ENCODE measurements at places on chromosomes 11 and 22.

DNA sequence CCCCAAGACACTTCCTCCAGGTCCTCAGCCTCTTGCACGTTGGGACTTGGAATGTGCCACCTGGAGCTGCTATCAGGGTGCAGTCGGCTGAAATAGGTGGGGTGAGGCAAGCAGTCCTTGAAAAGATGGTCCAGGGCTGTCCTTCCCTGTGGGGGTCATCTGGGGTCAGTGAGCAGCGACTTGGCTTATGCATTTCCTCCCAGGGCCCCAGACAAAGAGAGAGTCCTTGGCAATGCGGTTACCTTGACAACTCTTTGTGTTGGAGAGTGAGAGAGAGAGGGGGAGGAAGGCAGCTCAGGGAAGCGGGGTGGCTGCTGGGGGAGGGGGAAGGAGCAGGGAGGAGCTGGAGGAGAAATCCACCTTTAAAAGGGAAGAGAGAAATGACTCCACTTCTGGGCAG lies 93.8 kb downstream of the MIAT start:
- no peak for DNase-seq

DNA sequence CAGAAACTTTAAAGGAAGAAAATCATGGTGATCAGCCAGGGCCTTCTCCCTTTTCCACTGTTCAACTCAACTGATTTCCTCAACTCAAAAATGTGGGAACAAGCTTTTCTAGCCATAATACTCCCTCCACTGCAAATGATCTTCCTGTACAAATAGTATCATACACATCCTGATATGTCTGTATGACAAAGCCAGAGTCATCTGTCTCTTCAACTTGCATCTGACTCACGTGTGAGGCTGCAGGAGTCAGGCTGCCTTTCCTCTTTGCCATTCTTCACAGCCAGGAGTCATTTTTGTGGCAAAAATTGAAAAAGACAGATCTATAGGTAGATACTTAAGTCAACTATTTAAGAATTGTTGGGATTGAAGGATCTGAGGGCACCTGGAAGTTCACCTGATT lies 13.3 kb downstream of the PATZ1 start:
- DNase-seq = no peak

DNA sequence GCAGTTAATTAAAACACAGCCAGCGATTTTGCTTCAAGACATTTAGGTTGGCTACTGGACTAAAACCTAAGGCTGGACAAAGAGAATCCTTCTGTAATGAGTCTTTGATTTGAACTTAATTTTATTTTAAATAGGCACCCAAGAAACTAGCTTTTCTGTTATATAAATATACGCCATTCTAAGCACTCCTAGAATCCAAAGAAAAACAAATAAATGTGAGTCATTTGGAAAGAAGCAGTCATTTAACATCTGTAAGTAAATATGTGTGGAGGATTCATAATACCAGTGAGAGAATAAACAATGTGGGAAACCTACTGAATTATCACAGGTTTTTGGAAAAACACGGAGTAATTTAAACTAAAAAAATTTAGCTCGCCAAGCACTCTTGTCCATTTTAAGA lies 1.2 kb upstream of the TECTA start:
- no peak for DNase-seq

DNA sequence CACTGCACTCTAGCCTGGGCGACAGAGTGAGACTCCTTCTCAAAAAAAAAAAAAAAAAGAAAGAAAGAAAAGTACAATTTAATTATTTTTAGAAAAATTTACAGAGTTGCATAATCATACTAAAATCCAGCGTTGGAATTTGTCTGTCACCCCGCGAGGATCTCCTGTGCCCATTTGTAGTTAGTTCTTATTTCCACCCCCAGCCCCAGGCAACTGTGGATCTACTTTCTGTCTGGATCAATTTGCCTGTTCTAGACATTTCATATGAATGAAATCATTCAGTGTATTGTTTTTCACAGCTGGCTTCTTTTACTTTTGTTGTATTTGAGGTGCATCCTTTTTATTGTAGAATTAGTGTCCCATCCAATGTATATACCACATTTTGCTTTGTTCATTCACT lies 102.6 kb upstream of the RASSF10 start:
- no peak for DNase-seq

DNA sequence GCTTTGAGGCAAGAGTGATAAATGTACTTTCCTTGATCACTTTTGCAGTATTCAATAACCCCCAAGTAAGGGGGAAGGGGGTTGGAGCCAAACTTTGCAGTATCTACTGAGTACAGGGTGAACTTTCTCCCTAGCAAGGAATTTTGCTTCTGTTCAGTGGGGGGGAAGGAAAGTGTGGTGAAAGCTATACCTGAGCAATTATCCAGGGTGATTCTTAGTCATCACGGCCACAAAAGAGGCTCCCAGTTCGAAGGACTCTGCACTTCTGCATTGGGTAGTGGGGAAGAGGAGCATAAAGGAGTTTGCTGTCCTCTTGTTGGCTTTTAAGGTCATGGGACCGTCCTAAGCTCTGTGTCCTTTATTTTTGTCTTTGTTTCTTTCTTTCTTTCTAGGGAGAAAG lies 346.5 kb upstream of the SYN3 start:
- no peak for DNase-seq

DNA sequence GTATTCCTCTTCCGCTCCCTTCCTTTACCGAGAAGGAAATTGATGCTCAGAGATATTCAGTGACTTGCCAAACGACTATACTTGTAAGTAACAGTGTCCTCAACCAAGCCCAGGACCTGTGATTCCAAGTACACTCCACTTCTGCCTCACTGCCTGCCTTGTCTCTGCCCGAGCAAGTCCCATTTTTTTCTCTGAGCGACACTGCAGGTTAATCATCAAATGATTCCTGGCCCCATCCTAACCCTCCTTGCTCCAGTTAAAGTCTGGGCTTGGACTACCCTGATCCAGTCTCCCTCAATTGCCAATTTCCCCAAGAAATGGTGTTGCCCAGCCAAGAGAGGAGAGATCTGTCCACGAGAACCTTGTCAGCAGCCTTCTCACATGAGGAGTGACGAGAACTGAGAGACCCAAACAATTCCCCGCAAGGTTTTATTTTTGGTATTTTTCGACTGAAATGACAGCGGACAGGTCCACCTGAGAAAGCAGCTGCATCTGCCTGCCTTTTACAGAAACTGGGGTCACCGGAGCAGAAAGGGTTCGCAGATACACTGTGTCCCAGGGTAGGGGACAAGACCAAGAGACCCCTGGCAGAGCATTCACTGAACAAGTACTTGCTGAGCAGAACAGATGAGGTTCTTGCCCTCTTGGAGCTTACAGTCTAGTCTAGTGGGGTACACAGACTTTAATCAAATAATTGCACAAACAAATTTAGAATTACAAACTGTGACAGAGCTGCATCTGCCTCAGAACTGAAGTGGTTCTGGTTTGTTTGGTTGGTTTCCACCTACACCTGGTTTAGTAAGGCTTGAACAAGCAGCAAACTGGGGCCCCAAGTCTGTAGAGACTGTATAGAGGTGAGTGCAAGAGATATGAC lies 11.4 kb downstream of the POU2AF1 start:
- DNase-seq = no peak

GRCh38 chr11:102120437-102120973 lies 10.3 kb downstream of the YAP1 start:
- no peak for DNase-seq

DNA sequence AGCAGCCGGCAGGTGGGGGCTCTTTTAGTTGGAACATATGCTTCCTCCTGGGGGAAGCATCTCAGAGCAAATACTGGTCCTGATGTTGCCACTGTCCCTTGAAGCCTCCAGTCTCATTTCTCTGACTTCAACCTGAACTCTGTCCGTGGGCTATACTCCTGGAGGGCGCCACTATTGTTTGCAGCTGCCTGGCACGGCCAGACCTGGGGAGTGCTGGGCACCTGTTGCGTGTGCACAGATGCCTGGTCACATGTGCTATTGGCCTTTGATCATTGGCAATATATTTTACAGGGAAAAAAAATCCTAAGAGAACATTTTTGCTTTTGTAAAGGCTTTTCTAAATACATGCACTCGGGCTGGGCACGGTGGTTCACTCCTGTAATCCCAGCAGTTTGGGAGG lies 18.2 kb downstream of the LHFPL7 start:
- DNase-seq = no peak

DNA sequence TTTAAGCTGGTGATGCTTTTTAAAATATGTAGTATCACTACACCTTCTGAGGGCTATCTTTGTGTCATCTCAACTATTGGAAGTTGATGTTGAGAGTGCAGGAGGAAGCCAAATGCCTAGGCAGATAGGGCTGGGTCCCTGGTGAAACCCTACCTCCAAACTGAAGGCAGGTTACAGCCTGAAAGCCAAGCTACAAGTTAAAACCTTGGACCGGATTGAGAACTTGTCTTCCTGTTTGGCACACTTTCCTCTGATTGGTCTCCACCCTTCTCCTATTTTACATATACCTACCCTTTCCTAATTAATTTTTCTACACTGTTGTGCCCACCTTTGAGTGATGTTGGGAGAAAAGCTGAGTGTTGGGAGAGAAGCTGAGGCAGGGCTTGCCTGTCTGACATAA lies 287.8 kb upstream of the CNTN5 start:
- DNase-seq = no peak

GRCh38 chr11:64084951-64085710 lies 49.4 kb downstream of the FLRT1 start:
- DNase-seq = no peak

GRCh38 chr22:23250056-23250784 lies 69.9 kb downstream of the BCR start:
- no peak for DNase-seq

DNA sequence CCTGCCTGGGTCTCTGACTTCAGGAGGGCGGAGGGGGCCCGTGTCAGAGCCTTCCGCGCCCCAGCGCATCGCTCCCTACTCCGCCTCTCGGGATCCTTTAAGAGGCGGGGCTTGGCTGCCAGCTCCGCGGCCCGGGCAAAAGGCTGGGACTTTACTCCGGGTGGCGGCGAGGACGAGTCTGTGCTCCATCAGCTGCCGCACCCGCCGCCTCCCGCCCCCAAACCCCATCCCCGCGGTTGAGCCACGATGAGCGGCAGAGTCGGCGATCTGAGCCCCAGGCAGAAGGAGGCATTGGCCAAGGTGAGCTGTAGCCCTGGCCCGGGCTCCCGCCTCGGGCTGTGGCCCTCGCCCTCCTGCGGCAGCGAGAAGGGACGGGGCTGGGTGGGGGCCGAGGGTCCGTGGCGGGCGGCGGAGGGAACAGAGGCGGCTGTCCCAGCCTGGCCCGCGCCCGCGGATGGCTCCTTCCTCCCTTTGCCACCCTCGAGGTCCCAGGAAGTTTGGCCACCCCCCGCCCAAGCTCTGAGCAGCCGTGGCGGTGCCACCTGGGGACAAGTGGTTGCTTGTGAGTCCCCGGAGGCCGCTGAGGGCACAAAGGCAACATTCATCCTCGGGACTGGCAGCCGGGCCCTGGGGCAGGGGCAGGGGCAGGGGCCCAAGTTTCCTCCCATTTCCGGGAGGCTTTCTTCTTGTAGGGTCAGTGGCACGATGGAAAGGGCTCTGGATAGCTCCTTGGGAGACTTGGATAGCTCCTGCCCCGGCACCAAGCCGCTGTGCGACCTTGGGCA lies at the start of gene SEC14L2:
SEC14L2 (plus strand) TSS at position 148 of the 785 bp plus-strand sequence; CDS start at position 247, 99 bp downstream.
- peak; percentile 77 for DNase-seq

GRCh38 chr11:128492903-128493569 lies 94.3 kb downstream of the ETS1 start:
- no peak for DNase-seq

- no peak for DNase-seq
These were observed 6.9 kb downstream of the RAB3IL1 start for GRCh38 chr11:61910187-61911127.

DNA sequence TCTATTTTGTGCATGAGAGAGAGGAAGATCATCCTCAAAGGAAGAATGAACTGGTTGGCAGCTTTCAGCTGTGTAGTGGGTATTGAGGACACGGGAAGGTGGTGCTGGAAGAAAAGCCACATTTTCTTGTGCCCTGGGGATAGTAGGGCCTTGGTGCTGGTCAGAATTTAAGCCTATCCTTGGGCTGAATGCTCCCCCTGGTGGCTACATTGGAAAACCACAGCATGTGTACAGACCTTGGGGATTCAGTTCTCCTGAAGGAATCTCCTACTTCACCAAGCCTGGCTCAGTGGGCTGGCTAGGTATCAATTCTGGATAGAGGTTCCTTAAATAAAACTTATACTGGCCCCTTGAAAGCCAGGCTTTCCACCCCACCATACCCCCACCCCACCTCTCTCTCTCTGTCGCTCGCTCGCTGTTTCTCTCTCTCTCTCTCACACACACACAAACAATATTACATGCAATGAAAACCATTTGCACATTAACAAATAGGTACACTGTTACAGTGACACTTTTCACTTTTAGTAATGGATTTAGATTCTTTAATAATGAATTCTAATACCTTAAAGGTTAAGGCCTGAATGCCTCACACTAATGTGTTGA lies 2.8 kb upstream of the OR51M1 start:
- DNase-seq = peak; percentile 31

DNA sequence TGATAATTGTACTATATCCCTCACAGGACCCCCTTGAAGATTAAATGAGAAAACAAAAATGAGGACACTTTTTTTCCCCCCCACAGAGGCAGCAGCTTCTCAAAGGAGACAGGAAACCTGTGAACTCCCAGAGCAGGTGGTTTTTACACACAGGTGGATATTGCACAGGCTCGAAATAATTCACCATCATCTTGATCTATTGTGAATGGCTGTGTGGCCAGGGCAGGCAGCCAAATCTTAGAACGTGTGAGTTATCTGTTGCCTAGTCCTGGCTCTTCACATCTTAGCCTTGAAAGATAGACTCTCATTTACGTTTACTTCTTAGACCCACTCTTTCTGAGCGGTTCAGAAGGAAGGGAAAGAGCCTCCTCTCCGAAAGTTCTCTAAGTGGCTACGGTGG lies 23.5 kb downstream of the PPFIBP2 start:
- DNase-seq = no peak

DNA sequence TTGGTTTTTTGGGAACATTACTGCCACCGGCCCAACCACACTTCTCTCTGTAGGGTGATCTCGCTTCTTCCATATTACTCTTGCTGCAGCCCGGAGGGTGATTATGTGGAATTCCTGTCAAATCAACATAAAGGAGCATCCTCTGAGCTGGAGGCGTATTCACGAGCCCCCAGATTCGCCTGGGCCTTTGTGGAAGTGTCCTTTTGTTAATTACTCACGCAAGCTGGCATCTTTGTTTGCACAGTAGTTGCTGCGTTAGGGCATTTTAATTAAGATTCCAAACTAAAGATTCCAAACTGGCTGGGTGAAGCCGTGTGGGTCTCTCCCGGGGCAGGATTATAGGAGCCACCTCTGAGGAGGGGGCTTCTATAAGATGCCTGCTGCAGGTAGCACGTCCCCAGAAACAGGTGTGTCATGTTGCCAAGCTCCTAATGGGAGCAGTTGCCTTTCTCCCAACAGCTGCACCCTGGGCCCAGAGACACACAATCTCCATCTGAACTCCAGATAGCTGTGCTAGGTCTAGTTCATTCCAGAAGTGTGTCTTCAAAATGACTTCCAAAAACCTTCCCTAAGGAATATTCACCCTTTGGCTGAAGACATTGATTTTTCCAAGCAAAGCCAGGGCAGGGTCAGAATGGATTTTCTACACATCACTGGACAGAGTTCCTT lies 40.9 kb downstream of the SHISAL1 start:
- no peak for DNase-seq

GRCh38 chr11:76231121-76231738 lies 24.9 kb upstream of the WNT11 start:
- no peak for DNase-seq

- DNase-seq = no peak
These were observed 198.5 kb upstream of the C11orf87 start for GRCh38 chr11:109223451-109223850.
